ENCODE measurements at places on chromosomes 6 and 20.

DNA sequence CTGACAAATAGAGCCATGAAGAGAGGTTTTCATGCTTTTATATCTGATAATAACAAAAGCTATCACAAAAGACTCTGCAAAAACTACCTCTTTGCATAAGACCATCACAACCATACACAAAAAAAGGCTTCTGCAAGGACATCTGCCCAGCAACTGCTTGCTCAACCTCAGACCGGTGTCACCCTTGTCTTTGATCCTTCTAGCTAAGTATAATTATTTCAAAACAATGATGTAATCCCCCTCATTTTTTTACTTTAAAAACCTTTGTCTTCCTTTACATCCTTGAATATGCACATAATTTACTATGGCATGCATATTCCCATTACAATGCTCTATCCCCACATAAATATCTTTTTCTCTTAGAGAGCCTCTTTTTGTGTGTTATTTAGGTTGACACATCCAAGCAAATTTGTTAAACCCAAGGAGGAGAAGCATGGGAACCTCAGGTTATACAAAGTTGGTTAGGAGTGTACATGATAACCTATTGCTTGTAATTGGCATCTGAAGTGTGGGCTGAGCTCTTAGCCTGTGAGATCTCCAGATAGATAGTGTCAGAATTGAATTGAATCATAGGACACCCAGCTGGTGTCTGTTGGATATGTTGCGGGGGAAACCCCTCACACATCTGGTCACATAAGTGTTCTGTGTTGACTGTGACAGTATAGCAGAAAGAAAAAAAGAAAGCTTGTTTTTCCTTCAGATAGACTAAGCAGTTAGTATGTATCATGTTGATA, 20.7 kb upstream of the CGA start:
- no peak for DNase-seq

- no peak for DNase-seq
These were observed 3.8 kb upstream of the TMEM181 start for GRCh38 chr6:158556113-158556512.

GRCh38 chr6:100078509-100078908, 84.5 kb upstream of the MCHR2 start:
- no peak for DNase-seq

DNA sequence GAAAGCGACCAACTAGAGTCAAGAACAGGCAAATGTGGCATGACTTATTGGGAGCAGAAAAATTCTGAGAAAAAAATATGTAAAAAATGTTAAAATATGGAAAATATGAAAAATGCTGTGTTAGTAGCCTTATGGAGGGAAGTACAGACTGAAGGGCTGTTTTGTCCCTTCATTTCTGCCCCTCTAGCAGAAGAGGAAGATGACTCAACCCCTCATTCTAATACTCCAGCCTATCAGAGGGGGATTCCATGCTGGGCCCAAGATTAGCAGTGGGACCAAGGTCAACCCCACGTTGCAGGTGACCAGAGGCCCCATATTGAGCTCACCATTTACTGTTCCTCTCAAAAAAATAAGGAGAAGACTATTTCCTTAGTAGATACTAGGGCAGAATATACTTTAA, 8.4 kb downstream of the MUC21 start:
- no peak for DNase-seq

DNA sequence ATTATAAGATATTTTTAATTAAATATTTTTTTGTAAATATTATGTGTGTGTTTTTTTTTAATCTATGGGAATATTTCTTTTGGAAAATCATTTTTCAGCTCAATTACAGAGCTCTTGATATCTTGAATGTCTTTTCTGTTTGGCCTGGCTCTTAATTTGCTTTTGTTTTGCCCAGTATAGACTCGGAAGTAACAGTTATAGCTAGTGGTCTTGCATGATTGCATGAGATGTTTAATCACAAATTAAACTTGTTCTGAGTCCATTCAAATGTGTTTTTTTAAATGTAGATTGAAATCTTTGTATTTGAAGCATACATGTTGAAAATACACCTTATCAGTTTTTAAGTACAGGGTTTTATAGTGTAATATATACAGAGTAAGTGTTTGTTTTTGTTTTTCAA, 2.6 kb downstream of the ID4 start:
- DNase-seq, result no peak

DNA sequence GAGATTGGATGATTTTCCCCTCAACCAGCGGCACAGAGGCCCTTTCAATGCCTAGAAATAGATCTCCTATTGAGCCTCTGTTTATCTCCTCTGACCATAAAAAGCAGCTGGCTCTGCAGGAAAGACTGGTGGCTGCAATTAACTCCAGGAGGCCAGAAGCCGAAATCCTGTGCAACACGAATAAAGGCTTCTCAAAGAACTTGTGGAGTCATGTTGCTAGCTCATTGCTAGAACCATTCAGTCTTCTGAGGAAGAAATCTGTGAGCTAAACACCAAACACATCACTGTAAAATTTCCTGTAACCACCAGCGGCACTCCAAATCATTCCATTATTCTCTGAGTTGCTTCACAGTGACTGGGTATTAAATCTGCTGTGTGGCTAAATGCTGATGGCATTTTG, 49.1 kb upstream of the TPD52L1 start:
- DNase-seq, result no peak

DNA sequence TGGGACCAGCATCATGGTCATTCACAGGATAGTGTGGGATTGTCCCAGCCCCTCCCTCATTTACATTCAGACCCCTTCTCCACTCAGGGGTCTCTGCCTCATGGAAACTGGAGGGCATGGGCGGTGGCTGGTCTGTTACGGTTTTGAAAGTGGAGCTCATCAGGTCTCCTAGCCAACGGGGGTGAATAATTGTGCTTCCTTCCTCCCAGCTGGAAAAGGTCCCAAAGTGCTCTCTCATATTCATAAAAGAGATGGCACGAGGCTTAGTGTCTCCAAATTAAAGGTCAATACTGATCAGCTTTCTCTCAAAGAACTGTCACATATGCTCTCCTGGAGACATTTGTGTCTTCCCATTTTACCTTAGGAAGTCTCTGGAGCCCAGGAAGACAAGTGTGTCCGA, 19.9 kb downstream of the JARID2 start:
- no peak for DNase-seq

DNA sequence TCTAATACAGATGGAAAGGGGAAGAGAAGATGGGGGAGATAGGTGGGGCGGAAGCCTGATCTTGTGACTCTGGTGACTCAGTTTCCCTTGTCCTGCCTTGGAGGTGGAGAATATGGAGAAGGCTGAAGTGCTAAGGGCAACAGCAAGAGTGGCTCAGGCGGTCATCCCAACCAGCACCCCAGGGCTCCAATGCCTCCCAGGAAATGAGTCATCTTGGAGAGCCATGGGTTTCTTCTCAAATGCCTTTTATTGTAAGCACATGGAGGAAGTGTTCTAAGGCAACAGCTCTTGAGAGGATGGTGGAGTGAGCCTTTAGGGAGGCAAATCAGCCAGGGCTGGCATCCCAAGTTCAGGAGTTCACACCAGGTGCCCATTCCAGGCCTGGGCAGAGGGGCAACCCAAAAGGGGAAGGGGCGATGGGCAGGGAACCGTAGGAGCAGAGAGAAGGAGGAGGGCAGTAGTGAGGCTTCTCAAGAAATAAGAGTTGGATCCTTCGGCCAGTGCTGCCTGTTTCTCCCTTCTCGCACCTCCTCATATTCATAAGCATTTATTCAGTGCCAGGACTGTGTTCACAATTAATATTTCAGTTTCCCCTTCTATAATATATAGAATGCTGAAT, 13.2 kb upstream of the AHCY start:
- DNase-seq, result no peak

- no peak for DNase-seq
These were observed 66.4 kb downstream of the UTRN start for GRCh38 chr6:144351379-144352127.

GRCh38 chr20:54339093-54339492, 131.2 kb downstream of the PFDN4 start:
- no peak for DNase-seq

GRCh38 chr6:125116710-125117109, 36.9 kb upstream of the TPD52L1 start:
- no peak for DNase-seq

- no peak for DNase-seq
These were observed 4.5 kb downstream of the IGF2R start for GRCh38 chr6:159973406-159973805.

DNA sequence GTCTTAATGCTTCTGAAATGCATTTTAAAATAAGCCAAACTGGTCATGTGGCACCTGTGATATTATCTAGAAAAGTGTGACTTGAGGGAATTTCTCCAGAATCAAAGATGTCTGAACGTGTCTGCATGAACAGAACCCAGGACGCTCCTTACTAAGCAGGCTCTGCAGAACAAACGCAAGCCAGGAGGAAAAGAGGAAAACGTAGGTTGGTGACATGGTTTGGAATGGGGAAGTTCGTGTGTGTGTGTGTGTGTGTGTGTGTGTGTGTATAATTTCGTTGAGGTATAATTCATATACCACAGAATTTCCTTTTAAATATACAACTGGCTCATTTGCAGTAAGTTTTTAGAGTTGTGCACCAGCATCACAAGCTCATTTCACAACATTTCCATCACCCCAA, 200.5 kb upstream of the FOXQ1 start:
- no peak for DNase-seq
